GM04503 (cell line): ENCODE measurements at places on chromosomes 6 and 20.

GRCh38 chr20:59386809-59387208, 86.4 kb downstream of the EDN3 start:
- DNase-seq: no peak

DNA sequence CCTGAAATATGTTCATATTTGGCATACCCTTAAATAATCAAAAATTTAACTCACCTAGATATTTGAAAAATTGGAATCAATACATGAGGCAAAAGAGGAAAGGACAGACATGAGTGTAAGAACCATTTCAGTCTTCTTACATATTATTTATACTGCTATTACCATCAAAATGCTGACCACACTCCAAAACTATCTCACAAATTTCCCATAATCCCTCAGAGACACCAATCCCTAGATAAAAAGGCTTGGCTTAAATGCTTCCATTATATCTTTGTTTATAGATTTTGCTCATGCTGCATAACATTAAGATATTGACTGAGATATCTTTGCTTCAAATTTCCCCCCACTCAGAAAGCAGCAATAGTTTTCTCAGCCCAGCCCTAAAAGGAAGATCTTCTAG, 11.7 kb upstream of the NT5DC1 start:
- no peak for DNase-seq

DNA sequence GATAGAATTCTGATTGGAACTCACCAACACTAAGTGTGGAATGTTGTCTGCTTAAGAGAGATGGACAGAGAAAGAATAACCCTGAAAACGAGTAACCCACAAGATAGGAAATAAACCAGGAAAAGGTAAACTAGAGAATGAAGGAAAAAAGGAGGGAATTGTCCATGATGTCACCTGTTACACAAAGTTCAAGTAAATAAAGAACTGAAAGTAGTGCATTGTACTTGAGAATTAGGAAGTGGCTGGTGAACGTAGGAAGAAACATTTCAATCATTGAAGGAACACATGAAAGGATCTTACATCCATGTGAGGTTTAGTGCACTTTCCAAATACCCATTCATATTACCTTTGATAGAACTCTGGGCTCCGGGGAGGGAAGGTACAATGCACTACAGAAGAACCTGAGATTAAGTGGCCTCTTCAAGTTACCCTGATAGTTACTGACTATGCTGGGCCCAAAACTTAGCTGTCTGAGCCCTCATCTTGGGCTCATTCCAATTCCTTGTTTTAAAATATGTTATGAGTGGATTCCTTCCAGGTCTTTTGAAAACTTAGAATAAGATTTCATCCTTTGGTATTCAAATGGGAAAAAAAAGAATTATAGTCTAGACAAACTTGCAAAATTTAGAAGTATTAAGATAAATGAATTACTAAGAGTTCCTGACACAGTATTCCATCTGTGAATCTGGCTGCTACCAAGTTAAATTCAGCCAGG, 1.1 kb upstream of the STX7 start:
- DNase-seq: no peak

DNA sequence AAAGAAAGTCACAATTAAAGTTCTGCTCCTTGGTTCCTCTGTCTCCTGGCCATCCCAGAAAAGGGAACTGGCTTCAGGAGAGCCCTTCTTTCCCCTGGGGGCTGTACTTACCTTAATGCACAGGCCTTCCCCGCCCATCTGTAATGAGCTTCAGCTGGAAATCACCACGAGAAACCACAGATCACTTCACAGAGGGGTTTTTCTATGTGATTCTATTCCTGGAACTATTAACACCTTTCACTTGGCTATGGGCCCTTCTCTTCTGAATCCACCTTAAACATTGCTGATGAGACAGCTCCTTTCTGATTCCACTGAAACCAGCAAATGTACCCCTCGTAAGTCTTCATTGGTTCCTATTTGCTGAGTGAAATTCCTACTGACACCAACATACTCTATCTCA, 80.7 kb downstream of the FOXF2 start:
- no peak for DNase-seq

GRCh38 chr6:98777762-98778161, 56.6 kb upstream of the POU3F2 start:
- DNase-seq: no peak

DNA sequence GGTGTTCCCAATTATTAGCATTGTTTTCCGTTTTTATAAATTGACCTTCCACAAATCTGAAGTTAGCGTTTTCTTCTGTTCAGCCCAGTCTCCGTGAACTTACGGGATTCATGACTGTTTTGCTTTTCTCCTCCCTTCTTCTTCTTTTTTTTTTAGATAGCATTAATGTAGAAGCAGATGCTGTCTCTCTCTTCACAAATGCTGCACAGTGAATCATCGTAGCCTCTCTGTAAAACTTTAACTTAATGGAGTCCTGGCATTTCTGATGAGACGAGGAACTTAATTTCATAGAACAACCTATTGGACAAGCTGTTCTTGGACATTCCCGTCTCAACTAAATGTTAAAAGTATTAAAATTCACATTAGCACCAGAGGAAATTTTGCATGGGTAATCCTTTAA, 138.0 kb upstream of the EEF1E1 start:
- DNase-seq: no peak

GRCh38 chr6:159833556-159833955, 33.5 kb downstream of the PNLDC1 start:
- peak; percentile 35 for DNase-seq

- DNase-seq: no peak
Measured at GRCh38 chr6:168714547-168715260, 273.7 kb downstream of the SMOC2 start.

- DNase-seq: no peak
Measured at GRCh38 chr6:33622456-33623431, 1.6 kb downstream of the ITPR3 start.

- no peak for DNase-seq
Measured at GRCh38 chr6:135658916-135659315, 161.4 kb upstream of the AHI1 start.

GRCh38 chr6:12952318-12952717, 235.8 kb downstream of the PHACTR1 start:
- no peak for DNase-seq

DNA sequence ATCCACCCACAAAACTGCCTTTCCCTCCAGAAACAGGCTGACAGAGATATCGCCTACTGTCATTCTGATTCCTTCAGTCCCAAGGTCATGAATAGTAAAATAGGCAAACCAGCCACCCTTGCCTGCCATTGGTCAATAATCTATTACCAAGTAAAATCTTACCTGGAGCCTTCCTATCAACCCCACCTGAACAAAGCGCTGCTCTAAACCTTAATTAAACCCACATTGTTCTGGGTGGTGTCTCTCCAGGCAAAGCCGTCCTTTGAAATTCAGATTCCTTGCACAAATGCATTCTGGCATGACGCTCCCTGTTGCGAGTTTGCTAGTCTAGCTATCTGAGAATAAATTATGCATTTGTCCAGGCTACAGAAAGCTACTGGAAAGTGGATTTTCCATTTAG, 291.6 kb upstream of the ECI2 start:
- DNase-seq: no peak

DNA sequence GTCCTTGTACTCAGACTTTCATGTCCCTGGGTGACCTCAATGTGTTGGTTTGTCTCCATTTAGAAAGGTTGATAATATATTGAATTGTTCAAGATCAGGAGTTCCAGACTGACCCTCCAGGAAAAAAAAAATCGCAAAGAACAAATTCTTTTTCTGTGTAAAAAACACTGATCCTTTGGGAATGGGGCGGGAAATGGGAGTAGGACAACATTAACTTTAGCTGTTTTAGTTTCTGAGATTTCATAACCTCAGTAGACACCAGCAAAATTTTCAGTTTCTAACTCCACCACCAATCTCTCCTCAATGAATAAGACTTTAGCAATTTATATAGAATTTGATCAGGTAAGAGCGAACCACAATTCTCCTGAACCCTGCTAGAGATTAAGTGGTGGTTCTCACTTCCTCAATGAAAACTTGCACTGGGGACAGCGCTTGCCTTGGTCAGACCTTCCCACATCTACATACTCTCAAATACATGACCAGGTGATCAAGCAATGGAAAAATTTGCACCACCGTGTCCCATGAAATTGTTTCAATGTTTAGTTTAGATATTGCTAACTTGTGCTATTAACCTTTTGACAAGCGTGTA, 231.2 kb upstream of the PLN start:
- DNase-seq: no peak

- peak; percentile 68 for DNase-seq
Measured at GRCh38 chr6:4603291-4603690, 172.9 kb upstream of the CDYL start.

DNA sequence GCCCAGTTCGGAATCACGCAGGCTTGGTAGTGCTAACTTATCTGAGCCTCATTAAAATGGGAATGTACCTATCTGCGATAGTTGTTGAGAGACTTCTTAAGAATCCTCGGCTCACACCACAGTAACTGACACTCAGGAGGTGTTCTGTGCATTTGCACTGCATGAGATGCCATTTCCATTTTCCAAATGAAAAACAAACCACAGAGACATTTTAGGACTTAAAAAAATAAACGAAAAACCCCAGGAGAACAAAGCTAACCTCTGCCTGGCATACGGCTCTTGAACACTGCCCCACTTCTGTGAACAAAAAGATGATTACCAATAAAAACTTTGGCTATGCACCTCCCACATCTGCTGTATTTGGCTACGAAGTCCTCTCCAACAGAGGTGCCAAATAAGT, 37.6 kb downstream of the BEND3 start:
- DNase-seq: no peak

DNA sequence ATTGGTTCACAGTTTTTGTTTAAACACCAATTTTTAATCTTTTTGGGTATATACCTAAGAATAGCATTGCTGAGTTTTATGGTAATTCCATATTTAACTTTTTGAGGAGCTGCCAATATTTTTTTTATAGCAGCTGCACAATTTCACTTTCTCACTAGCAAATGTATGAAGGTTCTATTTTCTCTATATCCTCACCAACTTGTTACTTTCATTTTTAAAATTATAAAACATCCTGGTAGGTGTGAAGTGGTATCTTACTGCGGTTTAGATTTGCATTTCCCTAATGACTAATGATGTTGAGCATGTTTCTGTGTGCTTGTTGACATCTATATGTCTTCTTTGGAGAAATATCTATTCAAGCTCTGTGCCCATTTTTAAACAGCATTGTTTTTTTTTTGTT, 452.1 kb downstream of the GRIK2 start:
- DNase-seq: no peak

DNA sequence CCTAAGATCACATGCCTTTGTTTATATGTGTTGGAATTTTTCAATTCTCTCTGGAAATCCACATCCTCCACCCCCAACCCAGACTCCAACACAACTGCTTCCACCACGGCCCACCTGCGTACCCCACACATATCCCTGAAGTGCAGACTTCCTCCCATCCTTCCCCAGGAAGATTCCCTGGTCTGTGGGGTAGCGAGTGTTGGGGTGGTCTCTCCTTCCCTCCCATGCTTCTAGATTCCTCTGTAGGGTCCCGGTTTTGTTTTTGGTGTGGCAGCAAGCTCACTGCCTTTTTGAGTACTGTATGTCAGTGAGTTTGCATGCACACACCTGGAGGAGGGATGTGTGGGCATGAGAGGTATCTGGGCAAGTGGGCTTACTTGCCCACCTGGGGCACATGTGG, 127.6 kb downstream of the MRPL14 start:
- DNase-seq: no peak

- DNase-seq: no peak
Measured at GRCh38 chr20:50142812-50143211, 10.7 kb downstream of the PEDS1 start.

GRCh38 chr6:6834356-6835222, 246.1 kb downstream of the LY86 start:
- no peak for DNase-seq

GRCh38 chr20:25191689-25192088, 3.8 kb upstream of the ENTPD6 start:
- DNase-seq: no peak

- no peak for DNase-seq
Measured at GRCh38 chr20:12838261-12838866, 170.4 kb upstream of the SPTLC3 start.

- no peak for DNase-seq
Measured at GRCh38 chr6:112310439-112311125, 36.5 kb upstream of the RFPL4B start.

- DNase-seq: no peak
Measured at GRCh38 chr6:82364087-82365015, 734 bp downstream of the TPBG start.

GRCh38 chr6:84526631-84527030, 237.8 kb downstream of the TBX18 start:
- DNase-seq: no peak

DNA sequence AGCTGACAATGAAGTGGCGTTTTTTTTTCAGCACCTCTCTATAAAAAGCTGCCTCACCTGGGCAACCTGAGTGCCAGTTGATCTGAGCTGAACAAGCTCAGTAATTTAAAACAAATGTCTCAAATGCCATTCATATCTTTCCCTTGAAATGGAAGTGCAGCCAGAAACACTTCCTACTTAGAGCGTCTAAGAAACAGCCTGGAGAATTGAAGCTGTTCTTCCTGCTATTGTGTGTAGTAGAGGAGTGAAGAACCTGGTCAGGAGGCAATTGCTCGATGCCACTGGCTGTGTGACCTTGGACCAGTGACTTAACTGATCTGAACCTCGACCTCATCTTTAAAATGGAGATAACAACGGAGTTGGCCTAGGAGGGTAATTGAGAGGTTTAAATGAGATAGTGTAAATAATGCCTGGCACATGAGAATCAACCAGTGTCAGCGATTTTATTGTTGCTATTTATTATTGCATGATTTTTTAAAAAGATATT, 95.4 kb upstream of the FOXQ1 start:
- no peak for DNase-seq

DNA sequence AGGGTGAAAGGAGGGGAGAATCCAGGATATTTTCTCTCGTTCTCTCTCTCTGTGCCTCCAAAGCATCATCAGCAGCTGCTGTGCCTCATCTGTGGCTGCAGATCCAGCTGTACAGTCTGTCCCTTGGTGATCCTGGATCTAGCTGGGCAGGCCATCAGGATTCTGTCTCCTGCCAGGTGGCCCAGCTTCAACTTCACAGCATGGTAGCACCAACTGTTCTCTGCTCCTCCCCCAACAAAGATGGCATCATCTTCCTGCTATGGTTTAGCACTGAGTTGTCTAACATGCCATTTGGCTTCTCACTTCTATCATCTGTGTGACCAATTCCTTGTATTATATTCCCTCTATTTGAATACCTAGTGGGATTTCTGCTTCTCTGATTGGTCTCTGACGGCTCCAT, 28.6 kb upstream of the ARFGEF2 start:
- DNase-seq: no peak

- no peak for DNase-seq
Measured at GRCh38 chr6:167141667-167142432, 15.9 kb downstream of the GPR31 start.

DNA sequence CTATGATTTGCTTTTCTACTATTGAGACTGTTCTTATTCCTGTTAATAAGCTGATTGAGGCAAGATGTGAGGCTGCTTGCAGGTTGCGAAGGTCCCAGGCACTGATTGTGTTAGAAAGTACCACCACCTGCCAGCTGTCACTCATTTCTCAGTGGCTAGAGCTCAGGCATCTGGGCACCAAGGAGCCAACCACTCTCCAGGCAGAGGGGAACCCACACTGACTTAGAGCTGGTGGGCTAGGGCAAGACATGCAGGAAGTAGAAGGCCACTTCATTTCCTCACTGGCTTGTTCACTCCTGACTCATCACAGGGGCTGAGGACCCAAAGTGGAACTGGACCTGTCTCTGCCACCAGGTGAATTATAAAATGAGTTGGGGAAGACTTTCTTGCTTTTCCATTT, 7.8 kb upstream of the DLL1 start:
- DNase-seq: no peak
